ENCODE measurements at places on chromosomes 11 and 22.

GRCh38 chr11:75768909-75769771 lies 562 bp downstream of the DGAT2 start:
- no peak for DNase-seq

- DNase-seq: no peak
Observed at GRCh38 chr11:74633406-74634393, 41.3 kb downstream of the POLD3 start.

DNA sequence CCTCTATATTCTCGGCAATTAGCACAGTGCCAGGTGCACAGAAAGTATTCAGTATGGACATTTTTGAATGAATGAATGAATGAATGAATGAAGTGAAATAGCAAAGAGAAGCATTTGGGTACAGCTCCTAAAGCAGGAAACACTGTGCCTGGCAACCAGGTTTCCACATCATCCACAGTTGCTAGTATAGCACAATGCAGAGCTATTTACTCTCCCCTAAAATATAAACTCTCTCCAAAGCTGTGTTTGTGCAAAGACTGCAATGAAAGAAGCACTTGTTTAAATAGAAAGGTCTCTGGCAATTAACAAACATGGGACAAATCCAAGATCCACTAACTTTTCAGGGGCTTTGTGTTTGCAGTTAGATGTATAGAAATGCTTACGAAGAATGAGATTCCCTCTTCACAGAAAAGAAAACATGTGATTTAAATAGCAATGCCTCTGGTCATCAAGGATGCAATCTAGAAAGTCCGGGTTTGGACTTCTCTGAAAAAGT lies 103.0 kb upstream of the OPCML start:
- no peak for DNase-seq

DNA sequence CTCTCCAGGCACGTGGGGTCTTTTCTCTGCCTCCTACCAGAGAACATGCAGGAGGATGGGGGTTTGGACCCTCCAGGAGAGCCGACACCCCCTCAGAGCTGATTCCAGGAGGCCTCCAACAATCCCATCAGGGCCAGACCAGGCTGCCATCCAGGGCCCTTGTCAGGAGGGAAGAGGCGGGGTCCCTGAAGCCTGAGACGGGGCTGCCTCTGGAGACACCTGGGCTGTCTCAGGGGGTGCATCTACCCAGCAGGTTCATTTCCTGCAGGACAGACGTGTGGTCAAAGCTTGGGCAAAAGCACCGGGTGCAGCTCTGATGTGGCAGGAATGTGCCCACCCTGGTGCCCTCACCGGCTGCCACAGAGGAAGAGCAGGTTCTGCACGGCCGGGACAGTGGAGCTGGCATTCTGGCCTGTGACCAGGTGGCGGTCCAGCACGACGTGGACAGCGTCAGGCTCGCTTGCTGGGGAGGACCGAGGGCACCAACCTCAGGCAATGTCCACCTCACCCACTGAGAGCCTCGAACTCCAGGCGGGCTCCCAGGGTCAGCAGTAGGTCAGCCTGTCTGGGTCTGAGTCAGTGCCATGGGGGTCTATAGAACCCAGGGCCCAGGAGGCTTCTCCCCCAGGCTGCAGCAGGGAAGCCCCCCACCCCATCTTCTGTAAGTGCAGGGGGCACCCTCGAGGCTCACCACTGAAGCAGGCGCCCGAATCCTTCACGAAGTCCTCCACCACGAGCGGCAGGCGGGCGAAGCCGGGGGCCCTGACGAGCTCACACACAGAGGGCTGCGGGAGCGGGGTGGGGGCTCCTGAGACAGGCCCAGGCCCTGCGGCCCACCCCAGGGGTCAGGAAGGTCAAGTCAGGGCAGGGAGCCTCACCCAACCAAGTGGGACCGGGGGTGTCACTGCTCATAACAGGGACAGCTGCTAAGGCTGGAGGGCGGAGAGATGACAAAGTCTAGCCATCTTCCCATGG lies 6.4 kb downstream of the GATD1 start:
- no peak for DNase-seq

GRCh38 chr11:73353422-73353821 lies 22.8 kb upstream of the RELT start:
- no peak for DNase-seq

DNA sequence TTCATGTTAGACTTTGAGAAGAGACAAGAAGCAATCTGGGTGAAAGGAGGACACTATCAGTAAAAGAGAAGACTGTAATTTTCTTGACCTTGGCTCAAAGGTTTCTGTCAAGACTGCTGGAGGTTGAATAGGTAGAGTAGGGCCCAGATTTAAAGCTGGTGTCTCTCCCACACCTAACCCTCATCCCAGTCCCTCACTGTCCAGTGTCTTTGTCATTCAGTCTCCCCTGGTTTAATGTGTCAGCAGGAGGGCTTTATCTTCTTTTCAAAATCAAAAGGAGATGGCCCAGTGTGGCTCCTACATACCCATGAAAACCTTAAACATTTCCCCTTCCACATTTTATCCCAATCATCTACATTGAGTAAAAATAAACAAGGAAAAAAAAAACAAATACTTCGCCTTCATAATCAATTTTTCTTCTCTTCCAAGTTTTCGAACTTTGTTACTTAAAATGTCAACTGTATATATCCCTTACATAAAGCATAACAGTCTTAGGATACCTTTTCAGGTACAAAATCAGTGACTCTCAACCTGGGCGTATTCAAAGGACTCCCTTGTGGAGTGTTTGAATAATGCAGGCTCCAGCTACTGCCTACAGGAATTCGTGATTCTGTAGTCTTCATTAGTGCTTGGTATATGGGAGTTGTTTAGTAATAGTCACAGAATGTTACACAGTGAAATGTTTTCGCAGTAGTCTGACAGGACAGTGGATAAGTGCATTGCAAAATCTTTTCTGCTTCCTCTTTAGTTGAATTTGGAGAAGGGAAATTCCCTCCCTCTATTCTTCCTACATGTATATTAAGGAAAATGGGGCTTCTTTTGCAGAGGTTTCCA lies 87.2 kb downstream of the FAT3 start:
- DNase-seq: no peak

- DNase-seq: no peak
Observed at GRCh38 chr22:42283278-42284201, 13.1 kb upstream of the TCF20 start.

DNA sequence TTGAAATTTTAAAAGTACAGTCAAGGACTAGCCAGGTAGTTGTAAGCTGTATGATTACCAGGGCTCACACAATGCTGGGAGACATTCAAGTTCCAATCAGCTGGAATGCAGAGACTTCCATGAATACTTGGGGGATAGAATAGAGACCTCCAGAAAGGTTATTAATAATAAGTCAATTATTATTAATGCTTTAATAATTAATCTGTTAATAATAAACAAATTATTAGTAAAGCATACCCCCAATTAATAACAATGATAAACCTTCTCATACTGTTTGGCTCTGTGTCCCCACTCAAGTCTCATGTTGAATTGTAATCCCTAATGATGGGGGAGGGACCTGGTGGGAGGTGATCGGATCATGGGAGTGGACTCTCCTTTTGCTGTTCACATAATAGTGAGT lies 14.6 kb upstream of the MS4A6A start:
- no peak for DNase-seq

GRCh38 chr22:29031227-29032011 lies 30.2 kb downstream of the C22orf31 start:
- DNase-seq: peak; percentile 87

DNA sequence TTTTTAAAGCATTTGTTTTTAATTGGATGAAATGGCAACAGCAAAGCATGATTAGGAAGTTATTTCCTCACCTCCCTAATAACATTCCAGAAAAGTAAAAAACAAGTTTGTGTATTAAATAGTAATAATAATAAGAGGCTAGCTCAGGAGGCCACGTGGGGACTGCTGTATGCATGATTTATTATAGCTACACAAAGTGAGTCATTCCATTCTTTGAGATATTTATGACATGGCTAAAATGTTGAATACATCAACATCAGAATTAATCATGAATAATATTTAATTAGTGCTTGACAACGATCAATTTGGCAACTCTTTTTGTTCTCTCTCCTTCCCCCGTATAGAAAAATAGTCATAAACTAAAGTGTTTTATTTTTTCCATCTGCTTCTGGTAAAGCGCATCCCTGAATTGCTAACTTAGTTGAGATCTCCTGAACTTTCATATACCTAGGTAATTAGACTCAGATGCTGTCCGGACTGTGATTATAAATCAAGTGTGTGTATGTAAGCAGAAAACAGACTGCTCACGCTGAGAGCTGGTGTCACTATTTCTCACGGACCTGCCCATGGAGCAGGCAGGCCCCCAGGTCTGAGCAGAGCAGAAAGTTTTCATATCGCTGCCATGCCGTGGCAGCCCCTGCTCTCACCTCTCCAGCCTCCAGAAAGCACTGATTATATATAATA lies 125.7 kb downstream of the WT1 start:
- DNase-seq: no peak

GRCh38 chr22:17921871-17922821 lies 102.2 kb downstream of the MICAL3 start:
- no peak for DNase-seq

- DNase-seq: no peak
Observed at GRCh38 chr22:23522623-23523251, 57.4 kb downstream of the IGLL1 start.

DNA sequence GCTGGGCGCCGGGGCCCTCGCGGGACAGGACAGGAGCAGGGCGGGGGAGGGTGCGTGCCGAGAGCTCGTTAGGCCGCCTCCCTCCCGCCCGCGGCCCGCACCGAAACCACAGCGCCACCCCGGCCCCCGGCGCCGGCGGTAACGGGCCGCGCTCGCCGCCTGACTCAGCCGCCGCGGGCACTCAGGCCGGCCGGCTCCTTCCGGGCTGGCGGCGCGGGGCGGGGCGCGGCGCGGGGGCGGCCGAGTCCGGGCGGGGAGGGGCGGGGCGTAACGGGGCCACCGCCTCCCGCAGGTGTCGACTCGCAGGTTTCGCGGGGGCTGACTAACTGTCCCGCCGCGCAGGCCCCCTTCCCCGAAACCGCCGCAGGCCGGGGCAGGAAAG lies at the start of gene AP5B1:
Gene AP5B1, minus strand, starts transcription at position 207 of the 382 bp plus-strand sequence. CDS start 385 bp downstream, outside the sequence.
- DNase-seq: peak; percentile 44

- DNase-seq: no peak
Observed at GRCh38 chr22:17786435-17787161, 12.3 kb upstream of the BID start.

DNA sequence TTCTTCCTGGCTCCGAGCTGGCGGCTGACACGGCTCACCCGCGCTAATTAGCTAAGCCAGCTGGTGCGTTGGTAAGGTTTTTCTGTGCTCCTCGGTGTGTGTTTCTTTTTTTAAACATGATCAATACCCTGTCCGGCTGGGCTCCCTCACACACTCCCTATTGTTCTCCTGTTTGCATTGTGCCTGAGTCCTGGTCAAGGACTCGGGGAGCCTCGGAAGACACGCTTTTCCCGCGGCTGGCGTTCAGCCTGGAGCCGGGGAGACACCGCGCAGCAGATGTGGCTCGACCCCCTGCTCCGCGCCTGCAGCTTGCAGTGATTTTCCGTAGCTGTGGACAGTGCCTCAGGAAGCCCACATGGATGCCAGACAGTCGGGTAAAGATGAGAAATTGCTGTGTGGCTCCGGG lies 454.9 kb upstream of the CADM1 start:
- DNase-seq: no peak

DNA sequence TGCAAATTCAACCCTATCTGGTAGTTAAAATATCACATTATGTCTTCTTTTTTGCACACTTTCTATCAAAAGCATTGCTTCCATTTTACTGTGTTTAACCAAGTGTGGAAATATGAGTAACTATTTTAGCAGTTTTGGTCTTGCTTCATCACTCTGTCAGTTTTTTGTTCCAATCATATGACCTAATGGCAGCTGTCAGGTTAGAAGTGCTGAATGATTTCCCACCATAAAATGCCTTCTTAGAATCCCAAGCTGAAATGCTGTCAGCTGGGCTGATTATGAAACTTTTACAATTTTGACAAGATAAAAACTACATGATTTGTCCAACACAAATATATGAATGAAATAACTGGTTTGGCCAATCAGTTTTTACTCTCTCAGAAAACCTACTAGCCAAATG lies 1654.6 kb upstream of the RAG2 start:
- no peak for DNase-seq

DNA sequence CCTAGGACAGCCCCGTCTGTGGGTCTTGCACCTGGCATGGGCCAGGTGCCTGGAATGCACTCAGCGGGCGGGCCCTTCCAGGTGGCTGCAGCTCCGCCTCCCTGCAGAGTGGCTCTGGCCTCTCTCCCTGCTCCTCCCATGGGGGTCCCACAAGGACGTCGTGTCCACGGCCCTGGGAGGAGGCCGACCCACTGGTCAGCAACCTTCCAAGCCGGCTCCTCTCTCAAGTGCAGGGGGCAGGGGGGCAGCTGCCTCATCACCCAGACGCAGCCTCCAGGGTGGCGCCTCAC lies 41.9 kb downstream of the CERK start:
- DNase-seq: no peak

GRCh38 chr22:45537734-45538181 lies 35.1 kb downstream of the FBLN1 start:
- DNase-seq: peak; percentile 52

DNA sequence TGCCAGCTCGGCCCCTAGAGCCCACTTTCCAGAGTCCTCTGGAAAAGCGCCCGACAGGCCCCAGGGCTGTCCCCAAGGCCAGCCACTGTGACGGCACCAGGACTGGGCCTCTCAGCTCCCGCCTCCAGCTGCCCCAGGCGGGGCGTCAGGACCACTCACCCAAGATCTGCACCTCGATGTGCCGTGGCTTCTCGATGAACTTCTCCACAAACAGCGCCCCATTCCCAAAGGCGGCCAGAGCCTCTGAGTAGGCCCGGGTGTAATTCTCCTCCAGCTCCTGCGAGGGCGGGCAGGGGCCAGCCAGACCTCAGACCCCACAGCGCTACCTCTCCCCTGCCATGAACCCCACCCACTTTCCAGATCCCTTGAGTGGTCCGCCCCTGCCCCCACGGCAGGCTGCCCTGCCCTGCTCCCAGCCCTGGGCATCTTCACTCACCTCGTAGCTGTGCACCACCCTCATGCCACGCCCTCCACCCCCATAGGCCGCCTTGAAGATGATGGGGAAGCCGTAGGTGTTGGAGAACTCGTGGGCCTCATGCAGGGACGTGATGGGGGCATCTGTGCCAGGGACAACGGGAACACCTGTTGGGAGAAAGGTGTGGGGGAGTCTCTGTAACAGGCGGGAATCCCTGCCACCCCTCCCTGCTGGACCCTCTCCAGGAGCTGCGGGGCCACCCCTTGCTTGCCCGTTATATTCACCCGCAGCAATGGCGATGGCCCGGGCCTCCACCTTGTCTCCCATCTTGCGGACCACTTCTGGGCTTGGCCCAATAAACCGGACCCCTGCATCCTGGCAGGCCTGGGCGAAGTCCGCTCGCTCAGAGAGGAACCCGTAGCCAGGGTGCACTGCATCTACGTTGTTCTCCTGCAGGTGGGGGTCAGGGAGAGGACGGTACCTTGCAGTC lies 14.0 kb downstream of the LRFN4 start:
- no peak for DNase-seq

- peak; percentile 21 for DNase-seq
Observed at GRCh38 chr11:27317751-27318150, 45.3 kb downstream of the CCDC34 start.
